IMR-90 (cell line): ENCODE measurements at places on chromosomes 1 and 21.

GRCh38 chr21:24023936-24024335, 1583.3 kb downstream of the MRPL39 start:
- DNase-seq = no peak

- peak; percentile 54 for DNase-seq
These were observed 146.4 kb downstream of the GREM2 start for GRCh38 chr1:240465531-240465940.

DNA sequence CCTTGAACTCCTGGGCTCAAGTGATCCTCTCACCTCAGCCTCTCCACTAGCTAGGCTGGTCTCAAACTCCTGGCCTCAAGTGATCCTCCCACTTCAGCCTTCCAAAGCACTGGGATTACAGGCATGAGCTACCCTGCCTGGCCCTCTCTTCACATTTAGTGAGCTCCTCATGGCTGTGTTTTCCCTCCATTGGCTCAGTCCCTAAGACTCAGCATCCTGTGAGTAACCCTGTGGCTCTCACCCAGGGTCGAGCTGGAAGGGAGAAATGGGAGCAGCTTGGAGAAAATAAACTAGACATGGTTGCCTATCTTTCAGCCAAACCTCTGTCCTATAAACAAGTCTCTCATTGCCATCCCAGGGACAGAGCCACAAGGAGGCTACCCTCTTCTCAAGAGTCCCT, 17.5 kb downstream of the NCF2 start:
- DNase-seq = peak; percentile 23

GRCh38 chr1:225710804-225711203, 57.9 kb upstream of the ENAH start:
- peak; percentile 22 for DNase-seq

GRCh38 chr1:117060441-117061317, 553 bp downstream of the TTF2 start:
- peak; percentile 34 for DNase-seq

- DNase-seq = no peak
These were observed 20.3 kb downstream of the PTGS2 start for GRCh38 chr1:186659890-186660341.

- DNase-seq = peak; percentile 44
These were observed 80.3 kb downstream of the RGL1 start for GRCh38 chr1:183885142-183885735.

GRCh38 chr1:90710579-90711536, 6.2 kb downstream of the BARHL2 start:
- DNase-seq = no peak

GRCh38 chr1:89381618-89382017, 17.8 kb downstream of the GBP6 start:
- DNase-seq = no peak

- DNase-seq = peak; percentile 91
These were observed 59.8 kb downstream of the CAPN2 start for GRCh38 chr1:223771814-223772770.

- DNase-seq = no peak
These were observed 96.7 kb downstream of the ZP4 start for GRCh38 chr1:237794071-237794470.

DNA sequence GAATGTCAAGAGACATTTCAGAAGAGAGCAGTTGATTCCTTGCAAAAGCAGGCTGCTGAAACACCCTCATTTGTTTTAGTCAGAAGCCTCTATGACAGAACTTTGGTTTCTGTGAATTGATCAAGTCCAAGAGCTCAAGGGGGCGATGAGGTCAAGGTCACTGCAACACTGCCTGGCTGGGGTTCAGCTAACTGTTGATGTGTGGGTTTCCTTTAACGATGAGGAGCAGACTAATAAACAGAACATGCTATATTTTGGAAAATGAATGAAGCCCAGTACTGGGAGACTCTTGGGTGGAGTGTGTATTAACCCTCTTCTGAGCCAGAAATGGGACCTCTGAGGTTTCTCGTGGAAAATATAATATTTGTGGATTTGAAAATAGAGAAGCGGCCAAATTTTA, 109.3 kb downstream of the ZC3H11B start:
- no peak for DNase-seq

DNA sequence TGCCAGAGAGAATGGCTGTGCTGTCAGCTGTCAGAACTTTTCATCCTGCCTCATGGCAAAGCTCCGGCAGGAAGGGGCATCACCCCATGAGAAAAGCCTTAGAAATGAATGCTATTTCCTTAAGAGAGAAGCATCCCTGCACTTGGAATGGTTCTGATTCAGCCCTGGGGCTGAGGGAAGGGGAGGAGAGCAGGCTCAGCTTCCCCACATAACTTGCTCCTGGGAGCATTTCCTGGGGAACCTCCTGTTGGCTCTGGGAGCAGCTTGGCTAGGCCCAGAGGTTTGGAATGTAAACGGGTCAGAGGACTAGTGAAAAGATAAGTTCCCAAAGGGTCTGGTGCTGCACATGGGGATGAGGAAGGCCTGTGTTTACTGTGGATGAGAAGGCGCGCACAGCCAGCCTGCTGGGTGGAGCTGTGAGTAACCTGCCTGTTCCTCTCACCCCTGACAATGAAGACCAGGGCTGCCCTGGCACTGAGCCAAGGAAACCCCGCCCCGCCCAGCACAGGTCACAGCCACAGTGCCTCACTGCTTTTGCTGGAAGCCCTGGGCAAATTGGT, 5.0 kb downstream of the PRELP start:
- DNase-seq = peak; percentile 97

GRCh38 chr21:15309022-15309590, 244.3 kb upstream of the NRIP1 start:
- DNase-seq = no peak

GRCh38 chr1:58904299-58905125, 120.7 kb upstream of the JUN start:
- DNase-seq = no peak

GRCh38 chr1:14650951-14651350, 52.5 kb downstream of the KAZN start:
- DNase-seq = no peak

GRCh38 chr1:82160903-82161302, 360.2 kb downstream of the ADGRL2 start:
- no peak for DNase-seq

DNA sequence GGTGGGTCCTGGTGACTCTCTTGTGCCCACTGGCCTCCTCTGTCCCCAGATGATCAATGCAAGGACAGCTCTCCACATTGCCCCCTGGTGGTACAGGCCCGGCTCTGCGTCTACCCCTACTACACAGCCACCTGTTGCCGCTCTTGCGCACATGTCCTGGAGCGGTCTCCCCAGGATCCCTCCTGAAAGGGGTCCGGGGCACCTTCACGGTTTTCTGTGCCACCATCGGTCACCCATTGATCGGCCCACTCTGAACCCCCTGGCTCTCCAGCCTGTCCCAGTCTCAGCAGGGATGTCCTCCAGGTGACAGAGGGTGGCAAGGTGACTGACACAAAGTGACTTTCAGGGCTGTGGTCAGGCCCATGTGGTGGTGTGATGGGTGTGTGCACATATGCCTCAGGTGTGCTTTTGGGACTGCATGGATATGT, 10.8 kb downstream of the ADAMTSL4 start:
- DNase-seq = no peak

GRCh38 chr1:176033881-176034280, 173.2 kb downstream of the COP1 start:
- peak; percentile 36 for DNase-seq

- DNase-seq = peak; percentile 24
These were observed 64.7 kb downstream of the RGL1 start for GRCh38 chr1:183869664-183870063.

DNA sequence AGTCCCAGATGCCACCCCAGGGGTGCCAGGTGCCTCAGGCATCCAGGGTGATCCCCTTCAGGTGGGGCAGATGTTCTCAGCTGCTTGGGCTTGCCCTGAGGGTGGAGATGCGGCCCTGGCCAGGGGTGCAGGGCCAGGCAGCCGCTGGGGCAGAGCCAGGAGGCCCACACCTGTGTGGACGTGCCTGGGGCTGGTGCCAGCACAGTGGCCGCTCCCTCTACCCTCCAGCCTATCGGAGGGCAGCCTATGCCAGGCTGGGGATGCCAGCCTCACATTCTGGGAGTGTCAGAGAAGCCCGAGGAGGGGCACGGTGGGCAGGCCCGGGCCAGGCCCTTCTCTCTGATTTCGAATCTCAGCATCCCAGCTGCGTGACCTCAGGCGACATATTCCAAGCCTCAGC, 96.5 kb upstream of the WNT4 start:
- DNase-seq = no peak

DNA sequence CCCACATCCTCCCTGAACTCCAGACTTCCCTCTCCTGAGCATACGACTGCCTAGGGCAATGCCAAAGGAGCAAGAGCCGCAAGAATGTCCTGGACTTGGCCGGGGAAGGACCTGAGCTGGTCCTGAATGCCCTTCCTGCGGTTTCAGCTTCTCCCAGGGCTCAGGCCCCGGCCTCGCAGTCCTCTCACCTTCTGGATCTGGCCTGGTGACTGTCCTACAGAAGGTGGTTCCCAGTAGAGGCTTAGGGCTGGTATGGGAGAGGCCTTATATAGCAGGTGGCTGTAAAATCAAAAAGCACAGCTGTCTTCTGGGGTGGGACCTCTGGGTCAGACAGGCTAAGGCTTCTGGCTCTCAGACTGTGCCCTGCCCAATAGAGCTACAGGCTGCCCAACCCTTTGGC, at the start of gene LYPD8:
Gene LYPD8, minus strand, starts transcription at position 243 of the 400 bp plus-strand sequence. CDS start 4,678 bp downstream, outside the sequence.
- DNase-seq = no peak

DNA sequence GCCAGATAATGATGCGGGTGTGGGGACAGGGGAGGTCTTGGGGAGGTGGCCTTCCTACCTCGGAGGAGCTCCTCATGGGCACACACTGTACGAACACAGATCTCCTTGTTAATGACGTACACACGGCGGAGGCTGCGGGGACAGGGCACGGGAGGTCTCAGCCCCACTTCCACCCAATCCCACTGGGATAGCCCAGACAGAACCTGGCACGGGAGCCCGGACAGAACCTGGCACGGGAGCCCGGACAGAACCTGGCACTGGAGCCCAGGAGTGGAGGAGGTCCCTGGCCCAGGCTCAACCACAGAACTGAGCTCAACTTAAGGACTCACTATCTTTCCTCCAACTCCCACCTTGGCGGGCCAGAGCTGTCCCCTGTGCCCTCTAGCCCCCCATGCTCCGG, 5.2 kb downstream of the MFAP2 start:
- no peak for DNase-seq

DNA sequence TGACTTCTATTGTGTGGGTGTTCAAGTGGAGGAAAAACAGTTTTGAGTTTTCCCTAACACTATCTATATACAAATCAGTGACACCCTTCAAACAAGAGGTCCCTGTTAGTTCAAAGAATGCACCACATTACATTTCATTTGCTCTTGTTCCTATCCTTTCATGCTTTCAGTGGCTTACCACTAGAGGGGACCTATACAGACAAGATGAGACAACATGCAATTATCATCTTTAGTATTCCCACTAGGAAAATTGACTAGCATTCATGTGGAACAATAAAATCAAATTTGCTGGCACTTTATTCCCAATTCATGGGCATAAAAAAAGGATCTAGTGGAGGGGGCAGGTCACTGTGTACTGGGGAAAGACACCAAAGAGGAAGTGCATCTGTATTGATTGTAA, 13.3 kb upstream of the SIPA1L2 start:
- DNase-seq = peak; percentile 9

DNA sequence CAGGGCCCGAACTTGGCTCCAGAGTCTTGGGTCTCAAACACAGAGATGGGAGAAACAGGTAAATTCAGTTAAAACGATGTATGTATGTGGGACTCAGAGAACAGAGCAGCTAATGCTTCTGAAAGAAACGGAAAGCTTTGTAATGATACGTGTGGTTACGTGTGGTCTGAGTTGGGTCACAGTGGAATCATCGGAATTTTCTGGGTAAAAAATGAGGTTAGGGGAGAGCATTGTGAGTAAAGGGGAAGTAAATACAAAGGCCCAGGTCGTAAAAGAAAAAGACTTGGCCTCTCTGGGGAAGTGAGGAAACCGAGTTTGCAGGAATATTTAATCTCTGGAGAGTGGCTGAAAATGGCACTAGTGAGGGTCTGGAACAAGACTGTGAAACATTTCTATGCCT, 8.3 kb downstream of the NHLH2 start:
- DNase-seq = no peak

DNA sequence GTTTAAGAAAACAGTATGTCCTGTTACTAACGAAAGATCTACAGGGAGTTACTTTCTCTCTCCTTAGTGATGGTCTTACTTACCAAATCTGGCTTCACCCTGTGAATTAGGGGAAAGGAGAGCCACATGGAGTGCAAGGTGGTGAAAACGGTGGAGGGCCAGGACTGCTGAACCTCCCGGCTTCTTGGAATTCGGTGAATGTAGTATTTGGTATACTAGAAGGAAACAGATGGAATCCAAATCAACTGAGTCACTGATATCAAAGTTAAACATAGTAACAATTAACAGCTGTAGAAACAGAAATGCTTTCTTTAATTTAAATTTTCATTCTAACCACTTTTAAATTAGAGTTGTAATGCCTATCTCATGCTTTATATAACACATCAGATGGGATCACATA, 45.7 kb downstream of the ALG14 start:
- peak; percentile 55 for DNase-seq

GRCh38 chr21:17786851-17787181, 32.3 kb downstream of the C21orf91 start:
- DNase-seq = no peak

- peak; percentile 32 for DNase-seq
These were observed 10.2 kb downstream of the RPS6KA1 start for GRCh38 chr1:26539722-26540121.

GRCh38 chr1:100034470-100034869, 64.7 kb downstream of the SLC35A3 start:
- peak; percentile 38 for DNase-seq

- no peak for DNase-seq
These were observed 398.9 kb upstream of the PLXNA2 start for GRCh38 chr1:208643005-208643597.

DNA sequence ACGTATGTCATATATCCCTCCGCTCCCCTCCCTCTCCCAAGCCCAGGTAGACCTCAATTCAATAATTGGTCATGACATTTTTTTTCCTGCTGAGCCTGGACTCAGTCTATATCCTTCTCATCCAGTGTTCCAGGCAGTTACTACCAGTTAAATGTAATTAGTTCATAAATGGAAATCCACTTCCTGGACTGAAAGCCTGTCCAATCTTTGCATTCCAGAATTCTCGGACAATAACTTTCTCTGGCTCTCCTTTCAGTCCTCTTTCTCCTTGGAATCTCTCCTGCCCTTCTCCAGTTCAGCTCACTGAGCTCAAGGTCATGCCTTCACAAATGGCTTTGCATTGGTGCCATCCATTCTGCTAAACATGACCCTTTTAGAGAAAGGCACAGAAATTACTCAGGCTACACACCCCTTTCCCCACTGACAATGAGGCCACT, 34.8 kb downstream of the VWA5B1 start:
- DNase-seq = no peak

GRCh38 chr21:35204125-35204524, 155.0 kb upstream of the RUNX1 start:
- DNase-seq = peak; percentile 46

GRCh38 chr21:29730281-29730680, 209.5 kb downstream of the GRIK1 start:
- no peak for DNase-seq
